ENCODE measurements at places on chromosomes 5 and 9.

DNA sequence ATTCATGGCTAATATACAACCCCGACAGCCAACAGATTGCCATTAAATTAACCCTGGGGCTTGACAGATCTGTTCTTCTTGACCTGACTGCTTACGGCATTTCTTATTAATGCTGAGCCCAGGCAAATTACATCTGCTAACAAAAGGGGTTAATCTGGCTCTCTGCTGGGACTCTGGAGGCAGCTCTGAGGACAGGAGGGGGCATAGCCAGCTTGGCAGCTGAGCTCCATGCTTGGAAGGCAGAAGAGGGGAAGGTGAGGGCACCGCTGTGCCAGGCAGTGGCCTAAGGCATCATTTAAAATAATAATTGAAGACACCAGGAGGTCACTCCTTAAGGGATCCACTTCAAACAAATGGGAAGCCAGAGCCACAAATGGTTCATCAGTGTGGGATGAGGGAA lies 126.0 kb upstream of the GPR151 start:
- no peak for DNase-seq

- DNase-seq, result no peak
Measured at GRCh38 chr5:81393783-81394718, at the start of gene ACOT12. ACOT12 (minus strand) TSS chr5:81394134; CDS start chr5:81394114, 20 bp downstream.

DNA sequence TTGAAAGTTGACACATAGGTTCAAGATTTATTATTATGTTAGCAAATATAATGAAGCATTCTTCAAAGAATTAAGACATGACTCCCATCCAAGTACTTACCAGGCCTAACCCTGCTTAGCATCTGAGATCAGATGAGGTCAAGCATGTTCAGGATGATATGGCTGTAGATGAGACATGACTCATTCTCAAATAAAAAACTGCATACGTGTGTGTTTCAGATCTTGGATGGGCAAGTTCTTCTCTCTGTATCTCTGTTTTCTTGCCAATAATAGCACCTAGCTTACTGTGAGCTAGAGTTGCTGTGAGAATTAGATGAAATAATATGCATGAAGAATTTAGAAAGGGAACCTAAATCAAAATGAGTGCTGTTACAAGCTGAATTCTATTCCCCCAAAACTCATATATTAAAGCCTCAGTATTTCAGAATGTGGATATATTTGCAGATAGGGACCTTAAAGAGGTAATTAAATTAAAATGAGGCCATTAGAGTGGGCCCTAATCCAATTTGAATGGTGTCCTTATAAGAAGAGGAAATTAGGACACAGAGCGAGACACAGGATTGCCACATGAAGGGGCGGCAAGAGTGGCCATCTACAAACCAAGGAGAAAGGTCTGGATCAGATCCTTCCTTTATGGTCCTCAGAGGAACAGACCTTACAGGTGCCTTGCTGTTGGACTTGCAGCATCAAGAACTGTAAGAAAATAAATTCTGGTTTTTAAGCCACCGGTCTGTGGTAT lies 146.2 kb downstream of the MARCHF11 start:
- no peak for DNase-seq

DNA sequence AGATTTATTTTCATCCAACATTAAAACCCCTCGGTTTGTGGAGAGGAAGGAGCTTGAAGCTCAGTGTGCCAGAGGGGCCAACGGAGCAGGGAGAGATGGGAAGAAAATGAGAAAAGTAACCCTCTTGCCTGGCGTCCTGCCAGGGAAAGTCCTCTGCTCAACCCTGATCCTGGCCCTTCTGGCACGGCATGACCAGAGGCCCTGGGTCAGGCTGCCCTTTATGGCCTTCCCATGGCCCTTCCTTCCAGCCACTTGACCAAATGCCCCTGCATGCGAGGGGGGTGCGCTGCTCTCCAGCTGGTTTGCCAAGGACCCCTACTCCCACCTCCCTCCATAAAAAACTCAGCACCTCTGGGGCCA lies 43.8 kb downstream of the SPRY4 start:
- no peak for DNase-seq

GRCh38 chr9:74303945-74304344 lies 193.2 kb upstream of the RORB start:
- no peak for DNase-seq

DNA sequence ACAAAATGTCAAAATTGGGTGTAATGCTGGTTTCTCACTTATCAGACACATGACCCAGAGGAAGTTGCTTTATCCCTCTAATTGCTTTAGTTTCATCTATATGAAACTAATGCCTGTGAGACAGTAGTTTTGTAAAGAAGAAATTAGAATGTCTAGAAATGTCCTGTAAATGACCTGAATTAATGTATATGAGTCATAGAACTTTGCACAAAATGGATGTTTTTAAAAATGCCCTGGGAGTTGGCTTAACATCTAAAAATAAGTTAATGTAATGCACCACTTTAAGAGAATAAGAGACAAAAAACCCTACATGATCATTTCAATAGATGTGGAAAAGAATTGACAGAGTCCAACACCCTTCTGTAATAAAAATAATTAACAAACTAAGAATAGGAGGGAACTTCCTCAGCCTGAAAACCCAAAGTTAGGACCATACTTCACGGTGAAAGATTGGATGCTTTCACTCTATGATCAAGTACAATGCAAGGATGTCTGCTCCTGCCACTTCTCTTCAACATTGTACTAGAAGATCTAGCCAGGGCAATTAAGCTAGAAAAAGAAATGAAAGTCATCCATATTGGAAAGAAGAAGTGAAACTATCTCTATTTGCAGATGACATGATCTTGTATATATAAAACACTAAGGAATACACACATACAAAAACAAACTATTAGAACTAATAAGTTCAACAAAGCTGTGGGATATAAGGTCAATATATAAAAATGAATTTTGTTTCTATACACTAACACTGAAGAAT lies 117.9 kb downstream of the MELK start:
- no peak for DNase-seq
